ENCODE measurements at places on chromosomes 1 and 21.
A peak's percentile ranks its signal among the peaks of the same experiment; 100 is the strongest.

DNA sequence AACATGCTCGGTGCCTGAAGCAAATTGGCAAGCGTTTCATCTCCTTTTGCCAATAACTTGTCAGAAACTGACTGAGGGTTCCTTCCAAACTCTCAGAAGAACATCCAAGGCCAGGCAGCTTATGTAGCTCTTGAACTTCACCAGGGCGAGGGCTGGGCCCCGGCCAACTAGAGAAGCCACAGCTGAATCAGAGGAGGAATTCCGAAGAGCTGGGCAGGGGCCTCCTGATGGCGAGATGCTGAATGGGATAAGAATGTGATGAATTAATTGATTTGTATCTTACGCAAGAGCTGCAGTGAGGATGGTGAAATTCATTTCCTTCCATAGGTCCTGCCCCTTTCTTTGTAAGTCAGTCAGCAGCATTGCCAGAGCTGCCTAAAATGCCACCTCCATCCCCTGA lies 345.8 kb downstream of the KIF26B start:
- no peak for DNase-seq

DNA sequence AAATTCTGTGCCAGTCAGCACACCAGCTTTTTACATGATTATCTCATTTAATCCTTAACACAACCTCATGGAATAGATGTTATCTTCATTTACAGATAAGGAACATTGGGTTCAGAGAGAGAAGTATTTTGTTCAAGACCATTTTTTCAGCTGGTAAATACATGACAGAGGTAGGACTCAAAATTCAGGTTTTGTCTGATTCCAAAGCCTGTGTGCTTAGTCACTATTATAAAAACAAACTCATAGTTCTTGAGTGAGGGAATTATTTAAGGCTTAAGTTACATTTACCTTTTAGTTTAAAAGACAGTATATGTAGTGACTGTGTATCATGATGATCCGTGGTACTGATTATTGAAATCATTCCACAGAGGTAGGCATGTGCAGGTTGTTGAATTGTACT lies 125.2 kb downstream of the MAGI3 start:
- no peak for DNase-seq

DNA sequence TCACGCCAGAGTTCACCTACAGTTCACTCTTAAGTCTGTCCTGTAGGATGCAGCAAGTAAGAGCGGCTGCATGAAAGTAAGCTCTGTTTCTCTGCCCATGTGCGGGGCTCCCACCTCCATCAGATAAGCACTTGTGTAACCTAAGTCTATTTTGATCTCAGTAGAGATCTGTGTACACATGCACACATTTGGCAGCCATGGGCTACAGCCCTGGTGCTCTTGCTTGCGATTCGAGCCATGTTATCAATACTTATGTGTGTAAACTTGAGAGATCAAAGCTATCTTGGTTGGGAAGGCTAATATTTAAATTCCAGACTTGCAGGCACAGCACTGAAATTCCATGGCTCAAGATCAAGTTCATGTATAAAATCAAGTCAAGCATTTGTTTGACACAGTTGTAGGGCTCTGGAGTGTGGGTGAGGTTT lies 244.7 kb upstream of the FGGY start:
- no peak for DNase-seq

DNA sequence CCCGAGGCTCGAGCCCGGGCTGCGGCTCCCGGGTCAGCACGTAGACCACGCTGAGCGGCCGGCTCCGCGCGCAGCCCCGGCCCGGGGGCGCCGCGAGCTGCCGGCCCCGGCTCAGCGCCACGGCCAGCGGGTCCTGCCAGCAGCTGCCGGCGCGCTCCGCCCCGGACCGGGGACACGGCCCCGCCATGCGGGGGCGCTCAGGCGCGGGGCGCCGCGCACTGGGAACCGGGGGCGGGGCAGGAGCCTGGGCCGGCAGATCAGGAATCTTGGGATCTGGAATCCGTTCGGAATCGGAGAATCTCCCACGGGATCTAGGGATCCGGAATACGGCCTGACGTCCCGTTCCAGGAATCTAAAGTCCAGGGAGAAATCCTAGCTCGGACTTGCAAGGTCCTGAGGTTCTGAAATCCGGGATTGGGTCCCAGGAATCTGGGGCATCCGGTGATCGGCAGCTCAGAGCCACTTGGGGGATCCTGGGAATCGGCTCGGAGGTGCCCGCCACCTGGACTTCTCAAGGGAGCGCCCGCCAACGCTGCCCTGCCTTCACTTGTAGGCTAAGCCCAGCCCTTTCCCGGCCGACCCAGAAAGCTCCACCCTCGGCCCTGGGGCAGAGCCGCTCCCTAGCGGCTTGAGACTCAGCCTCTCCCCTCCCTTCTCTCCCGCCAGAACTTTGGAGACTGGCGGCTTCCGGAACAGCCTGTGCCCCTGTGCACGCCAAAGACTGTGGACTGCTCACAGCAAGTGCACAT lies at the start of gene MAP3K6:
TSS of gene MAP3K6 (minus strand) at position 551 of the 749 bp plus-strand sequence. CDS start at position 187, 364 bp downstream.
- DNase-seq = peak; percentile 78

- no peak for DNase-seq
Measured at GRCh38 chr1:79663916-79664315, 657.4 kb upstream of the ADGRL4 start.

DNA sequence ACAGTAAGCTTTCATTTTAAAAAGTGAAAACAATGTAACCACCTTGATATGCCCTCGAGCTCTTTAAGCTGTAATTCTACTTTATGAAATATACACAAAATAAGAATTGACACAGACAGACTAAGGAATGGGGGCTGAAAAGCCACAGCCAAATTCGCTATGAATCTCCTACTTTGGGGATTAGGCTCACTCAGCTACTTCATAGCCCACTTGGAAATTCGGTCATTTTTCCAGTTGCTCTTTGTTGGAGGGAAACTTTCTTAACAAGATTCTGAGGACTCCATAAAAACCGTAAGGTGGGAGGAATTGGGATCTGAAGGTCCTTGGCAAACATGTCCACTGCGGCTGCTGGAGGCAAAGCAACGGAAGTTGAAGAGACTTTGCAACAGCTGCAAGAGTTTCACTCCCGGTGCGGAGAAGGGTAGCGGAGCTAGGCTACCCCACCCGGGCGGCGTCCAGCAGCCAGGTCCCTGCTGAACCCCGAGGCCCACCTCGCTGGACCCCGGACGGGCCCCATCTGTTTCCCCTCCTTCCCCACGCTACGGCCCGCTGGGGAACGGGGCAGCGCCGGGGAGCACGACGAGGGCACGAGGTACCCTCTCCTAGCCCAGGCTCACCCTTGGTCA lies 634 bp downstream of the MYCBP start:
- DNase-seq = no peak

Measured in SW480 (cell line).